ENCODE measurements at places on chromosomes 12 and 14.

- DNase-seq: no peak
These were observed 1.0 kb downstream of the PRPF39 start for GRCh38 chr14:45084946-45085346.

DNA sequence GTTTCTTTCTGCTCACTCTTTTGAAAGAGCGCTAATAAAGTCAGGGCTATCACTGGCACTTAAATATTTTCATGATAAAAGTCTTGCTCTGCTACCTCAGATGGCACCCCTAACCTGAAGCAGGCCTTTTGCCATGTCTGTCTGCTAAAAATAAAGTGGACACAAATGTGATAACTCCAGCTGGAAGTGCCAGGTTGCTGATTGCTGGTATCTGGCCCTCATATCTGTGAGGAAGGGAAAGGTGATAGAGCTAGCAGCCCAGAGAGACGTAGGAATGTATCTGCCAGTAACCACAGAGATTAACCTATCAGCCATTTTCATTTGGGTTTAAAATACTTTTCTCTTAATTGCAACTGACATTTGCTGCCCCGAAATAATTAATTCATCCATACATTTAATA is 127.9 kb downstream of the GRIN2B start:
- DNase-seq: no peak

- no peak for DNase-seq
These were observed 234.8 kb upstream of the FKBP4 start for GRCh38 chr12:2559931-2560330.

DNA sequence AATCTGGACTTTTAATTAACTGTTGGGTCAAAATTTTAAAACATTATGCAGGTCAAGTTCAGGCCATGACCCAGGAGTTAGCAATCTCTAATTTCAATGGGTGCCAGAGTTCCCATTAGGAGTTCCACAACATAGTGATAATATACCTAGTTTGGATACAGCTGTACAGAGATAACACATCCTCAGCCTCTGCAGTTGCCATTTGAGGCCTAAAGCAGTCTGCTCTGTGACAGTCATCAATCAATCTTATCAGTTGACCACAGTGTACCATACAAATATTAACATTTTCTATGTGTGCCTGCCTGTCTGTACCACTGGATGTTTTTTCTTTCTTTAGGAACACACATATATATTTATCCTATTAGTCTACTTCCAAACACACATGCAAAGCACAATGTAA is 54.0 kb upstream of the BBS10 start:
- no peak for DNase-seq

Data from esophagus squamous epithelium (tissue), 5 donors.